Spinal cord (tissue), 10 donors: ENCODE measurements at places on chromosomes 4 and X.
A peak's percentile ranks its signal among the peaks of the same experiment; 100 is the strongest.

DNA sequence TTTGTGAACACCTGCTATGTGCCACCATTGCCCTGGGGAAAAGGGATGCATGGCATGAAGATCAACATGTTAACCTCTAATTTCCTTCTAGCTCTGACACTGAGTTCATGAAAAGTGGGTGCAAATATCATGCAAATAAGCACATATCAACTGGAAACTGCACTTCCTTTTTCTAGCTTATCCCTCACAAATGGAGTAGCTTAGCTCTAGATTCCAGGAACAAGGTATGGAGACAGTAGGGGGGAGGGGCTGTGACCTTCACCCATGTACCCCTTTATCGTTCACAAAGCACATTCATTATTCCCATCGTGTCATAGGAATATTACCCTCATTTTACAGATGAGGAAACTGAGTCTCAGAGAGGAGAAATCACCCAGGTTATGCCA is 37.4 kb downstream of the STARD8 start:
- DNase-seq, result no peak

GRCh38 chrX:109822861-109823260 is 89.8 kb upstream of the ACSL4 start:
- DNase-seq, result no peak

DNA sequence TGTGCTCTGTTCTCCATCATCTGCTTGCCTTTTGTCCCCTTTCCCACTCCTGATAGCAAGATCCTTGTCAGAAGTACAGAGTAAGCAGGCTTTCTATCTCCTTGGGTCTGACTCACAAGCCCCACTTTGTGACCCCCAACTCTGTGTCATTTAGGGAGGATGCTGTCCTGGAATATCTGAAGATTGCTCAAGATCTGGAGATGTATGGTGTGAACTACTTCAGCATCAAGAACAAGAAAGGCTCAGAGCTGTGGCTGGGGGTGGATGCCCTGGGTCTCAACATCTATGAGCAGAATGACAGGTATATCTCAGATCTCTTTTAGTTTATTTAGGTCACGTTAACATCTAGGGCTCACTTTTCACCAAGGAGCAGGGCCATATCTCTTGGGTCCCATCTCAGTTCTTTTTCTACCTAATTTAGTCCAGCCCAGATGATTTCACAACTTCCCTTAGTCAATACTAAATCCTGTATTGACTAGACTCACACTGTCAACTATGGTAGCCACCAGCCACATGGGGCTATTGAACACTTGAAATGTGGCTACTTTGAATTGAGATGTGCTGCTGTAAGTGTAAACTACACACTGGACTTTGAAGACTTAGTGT is 64.3 kb downstream of the MSN start:
- no peak for DNase-seq

GRCh38 chrX:104172121-104172520 is 5.9 kb downstream of the FAM199X start:
- no peak for DNase-seq

DNA sequence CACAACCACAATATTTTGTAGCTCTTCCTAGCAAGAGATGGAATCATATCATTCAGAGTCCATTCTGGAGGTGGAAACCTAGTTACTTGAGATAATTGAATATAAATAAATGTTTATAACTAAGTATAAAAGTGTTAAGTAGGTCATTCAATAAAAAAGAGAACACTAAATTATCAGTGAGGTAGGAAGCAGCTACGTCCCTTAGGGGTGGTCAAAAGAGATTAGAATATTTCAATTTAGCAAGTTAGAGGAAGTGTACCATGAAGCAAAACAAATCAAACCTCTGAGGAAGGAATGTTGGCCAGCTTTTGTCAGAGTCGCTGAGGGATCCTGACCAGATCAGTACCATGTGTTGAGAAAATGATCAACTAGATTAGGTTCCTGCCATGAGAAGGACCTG is 38.0 kb downstream of the GK2 start:
- DNase-seq, result no peak

GRCh38 chr4:88378691-88379559 is at the start of gene HERC6:
HERC6 (plus strand) TSS chr4:88378852; CDS start chr4:88378922, 70 bp downstream.
- peak; percentile 52 for DNase-seq

GRCh38 chrX:25196221-25196620 is 180.5 kb upstream of the ARX start:
- no peak for DNase-seq

GRCh38 chr4:99615170-99615820 is 40.7 kb downstream of the MTTP start:
- no peak for DNase-seq

GRCh38 chr4:71303850-71304249 is 35.0 kb upstream of the SLC4A4 start:
- no peak for DNase-seq

- no peak for DNase-seq
Measured at GRCh38 chr4:111120191-111120590, 497.3 kb upstream of the PITX2 start.

- no peak for DNase-seq
Measured at GRCh38 chr4:70713453-70714078, 8.2 kb upstream of the RUFY3 start.

- no peak for DNase-seq
Measured at GRCh38 chr4:172716291-172716690, 452.3 kb upstream of the GALNT7 start.

- DNase-seq, result no peak
Measured at GRCh38 chr4:105179539-105180401, 33.1 kb downstream of the TET2 start.

DNA sequence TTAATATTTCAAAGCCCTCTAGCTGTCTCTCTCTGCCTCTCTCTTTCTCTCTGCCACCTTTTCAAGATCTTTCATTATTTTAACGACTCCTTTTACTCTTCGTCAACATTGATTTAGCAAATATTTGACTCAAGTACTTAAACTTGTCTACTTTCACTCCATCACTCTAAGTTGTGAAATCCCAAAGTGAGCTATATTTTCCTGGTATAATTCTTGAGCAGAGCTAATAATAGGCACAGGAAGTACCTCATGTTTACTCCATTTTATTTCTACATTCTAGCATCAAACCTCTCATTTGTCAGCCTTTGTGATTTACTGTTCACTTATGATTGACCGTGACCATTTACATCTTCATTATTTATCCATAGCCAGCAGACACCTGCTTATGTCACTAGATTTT is 482.5 kb downstream of the RPA4 start:
- DNase-seq, result no peak

DNA sequence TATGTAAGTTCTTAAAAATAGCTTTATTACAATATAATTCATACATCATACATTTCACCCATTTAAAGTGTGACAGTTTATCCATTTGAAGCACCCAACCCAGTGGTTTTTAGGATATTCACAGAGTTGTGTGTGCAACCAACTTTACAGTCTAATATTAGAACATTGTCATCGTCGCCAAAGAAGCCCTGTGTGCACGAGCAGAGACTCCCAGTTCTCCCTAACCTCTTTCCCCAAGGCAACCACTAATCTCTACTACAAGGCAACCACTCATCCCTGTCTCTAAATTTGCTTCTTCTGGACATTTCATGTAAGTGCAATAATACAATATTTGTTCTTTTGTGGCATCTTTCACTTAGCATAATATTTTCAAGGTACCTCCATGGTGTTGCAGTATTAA is 47.7 kb downstream of the CLDN22 start:
- DNase-seq, result no peak

DNA sequence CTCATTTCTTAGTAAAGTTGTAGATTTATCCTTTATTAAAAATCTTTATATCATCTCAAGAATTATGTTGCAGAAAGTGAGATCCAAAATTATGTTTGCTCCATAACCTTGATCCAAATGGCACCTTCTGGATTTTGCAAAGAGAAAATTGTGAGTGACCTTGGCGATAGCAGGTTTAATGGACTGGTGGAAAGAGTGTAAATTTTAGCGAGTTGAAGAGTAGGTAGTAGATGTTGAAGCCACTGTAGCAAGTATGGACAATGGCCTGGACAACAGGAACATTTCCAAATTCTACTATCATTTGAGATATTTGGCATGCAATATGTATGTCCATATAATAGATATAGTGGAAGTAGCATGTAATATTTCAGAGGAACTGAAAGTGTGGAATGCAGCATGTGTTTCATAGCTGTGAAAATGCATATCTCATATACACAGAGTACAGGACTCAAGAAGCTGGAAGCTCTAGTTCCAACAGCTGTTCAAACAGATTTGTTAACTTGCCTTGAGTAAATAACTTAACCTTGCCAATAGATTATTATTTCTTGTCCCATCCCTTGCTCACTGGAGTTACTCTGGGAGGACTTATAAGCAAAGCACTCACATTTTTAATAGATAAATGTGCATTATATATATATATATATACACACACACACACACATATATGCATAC is 152.5 kb upstream of the TLL1 start:
- DNase-seq, result no peak
